HT-29 (cell line): ENCODE measurements at places on chromosomes 6 and 20. TPM values are rescaled to one million over a fixed set of nuclear protein-coding genes. Genes with fewer than 3 reads are reported as not detected.

Gene HEY2
- total RNA-seq, result 0.08 TPM in 1 of 2 replicates, not detected in the other

Gene SLC12A5
- total RNA-seq, result not detected in 2 replicates

Gene C20orf144
- 0.15 TPM in 1 of 2 replicates, not detected in the other for total RNA-seq

Gene SLC2A10
- total RNA-seq, result 1.5 and 3.5 TPM in 2 replicates

Gene MLIP
- total RNA-seq, result not detected in 2 replicates

Gene FAM217A
- total RNA-seq, result not detected in 2 replicates

Gene PAX1
- not detected in 2 replicates for total RNA-seq

Gene PDYN
- total RNA-seq, result not detected in 2 replicates

Gene GRM1
- total RNA-seq, result not detected in 2 replicates

Gene HTR1B
- not detected in 2 replicates for total RNA-seq

Gene HLA-DOB
- not detected in 2 replicates for total RNA-seq

Gene HRH3
- not detected in 2 replicates for total RNA-seq

Gene ADGB
- total RNA-seq, result not detected in 2 replicates

Gene SULF2
- 147 and 158 TPM in 2 replicates for total RNA-seq

Gene HLA-DPA1
- not detected in 2 replicates for total RNA-seq

Gene SIM1
- total RNA-seq, result not detected in 2 replicates

Gene LY6G6F
- total RNA-seq, result not detected in 2 replicates

Gene MED23
- 6.5 and 6.7 TPM in 2 replicates for total RNA-seq

Gene PTPRK
- 127 and 190 TPM in 2 replicates for total RNA-seq

Gene CBLN4
- not detected in 2 replicates for total RNA-seq

Gene MSH5
- 19.6 and 20.9 TPM in 2 replicates for total RNA-seq

Gene DEFB124
- total RNA-seq, result not detected in 2 replicates

Gene ECT2L
- not detected in 2 replicates for total RNA-seq

Gene ABRACL
- total RNA-seq, result 25.0 and 25.4 TPM in 2 replicates

Gene KCNK5
- total RNA-seq, result 31.8 and 35.3 TPM in 2 replicates

Gene TNF
- total RNA-seq, result 0.08 TPM in 1 of 2 replicates, not detected in the other

Gene PNLDC1
- total RNA-seq, result not detected in 2 replicates

Gene FBXO5
- 8.5 TPM in 2 replicates for total RNA-seq

Gene TRIM15
- 13.3 and 15.1 TPM in 2 replicates for total RNA-seq

Gene ARFGEF3
- 8.7 and 10.0 TPM in 2 replicates for total RNA-seq

Gene TGM3
- not detected in 2 replicates for total RNA-seq

Gene TOX2
- total RNA-seq, result 0.18 and 1.9 TPM in 2 replicates

Gene EEF1E1
- 50.6 and 56.3 TPM in 2 replicates for total RNA-seq

Gene UNC5CL
- 1.1 and 4.2 TPM in 2 replicates for total RNA-seq

Gene AIG1
- total RNA-seq, result 18.2 and 21.9 TPM in 2 replicates

Gene OCSTAMP
- not detected in 2 replicates for total RNA-seq

Gene PLCB4
- 0.21 and 0.46 TPM in 2 replicates for total RNA-seq

Gene SLA2
- not detected in 2 replicates for total RNA-seq

Gene TRIM10
- total RNA-seq, result 1.2 and 2.1 TPM in 2 replicates

Gene CYP21A2
- total RNA-seq, result not detected in 2 replicates

Gene C20orf96
- 0.08 and 1.5 TPM in 2 replicates for total RNA-seq

Gene ZC2HC1B
- not detected in 2 replicates for total RNA-seq

Gene ULBP2
- total RNA-seq, result 3.2 and 5.3 TPM in 2 replicates

Gene EPPIN
- total RNA-seq, result not detected in 2 replicates

Gene RFX6
- 0.13 and 0.23 TPM in 2 replicates for total RNA-seq

Gene VWA7
- 5.6 and 11.2 TPM in 2 replicates for total RNA-seq

Gene FAM209B
- total RNA-seq, result not detected in 2 replicates

Gene ANKRD66
- total RNA-seq, result not detected in 2 replicates

Gene JAG1
- 13.9 and 15.5 TPM in 2 replicates for total RNA-seq

Gene HUS1B
- 1.1 TPM in 1 of 2 replicates, not detected in the other for total RNA-seq
